T-helper 17 cell (primary cell): ENCODE measurements at places on chromosomes 2 and 18.

DNA sequence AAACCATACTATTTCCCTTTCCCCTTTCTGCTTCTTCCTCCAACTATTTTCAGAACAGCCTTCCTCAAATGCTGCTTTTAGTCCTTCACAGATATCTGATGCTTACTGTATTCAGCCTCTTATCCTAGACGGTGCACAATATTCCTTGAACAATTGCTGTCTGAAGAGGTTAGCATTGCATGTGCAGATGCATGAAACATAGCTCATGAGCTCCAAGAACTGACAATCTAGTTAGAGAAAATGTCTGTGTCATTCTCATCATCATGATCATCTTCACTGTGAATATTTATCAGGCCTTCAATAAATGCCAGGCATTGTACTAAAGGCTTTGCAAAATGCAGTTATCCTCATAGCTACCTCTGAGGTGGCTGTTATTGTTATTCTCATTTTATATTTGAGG is 190.7 kb downstream of the DNER start:
- no peak for DNase-seq

DNA sequence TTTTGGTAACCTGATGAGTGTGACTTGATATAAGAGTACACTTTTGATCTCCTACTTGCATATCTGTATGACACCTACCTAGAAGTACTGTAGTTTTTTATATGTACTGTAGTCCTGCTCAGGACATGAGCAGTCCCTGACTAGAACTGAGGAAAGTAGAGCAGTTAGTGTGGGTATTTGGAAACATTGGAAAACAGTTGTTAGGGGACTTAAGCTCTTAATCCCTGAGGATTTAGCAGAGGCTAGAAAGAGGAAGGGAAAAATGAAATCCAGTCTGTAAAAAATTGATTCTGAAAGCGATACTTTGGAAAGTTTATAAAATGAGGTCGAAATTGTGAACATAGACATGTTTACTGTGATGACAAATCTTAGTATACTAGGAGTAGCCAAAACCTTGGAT is 125.6 kb downstream of the NCOA1 start:
- no peak for DNase-seq

DNA sequence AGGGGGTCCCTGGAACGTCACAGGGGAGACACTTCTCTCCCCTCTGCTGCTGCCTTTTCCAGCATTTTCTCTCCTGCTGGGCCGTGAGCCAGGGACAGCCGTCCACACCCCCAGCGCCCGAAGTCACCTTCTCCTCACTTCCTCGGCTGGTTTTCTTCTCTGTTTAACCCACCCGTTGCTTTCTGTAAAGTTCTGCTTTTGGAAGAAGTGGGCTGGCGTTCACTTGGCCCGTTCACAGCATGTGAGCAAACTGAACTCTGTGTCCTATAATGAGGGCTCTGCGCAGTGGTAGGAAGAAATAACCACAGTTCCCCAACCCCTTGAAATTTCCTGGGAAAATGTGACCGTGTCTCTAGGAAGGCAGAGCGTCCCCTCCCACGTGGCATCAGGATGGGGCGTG is 187.0 kb upstream of the HDAC4 start:
- no peak for DNase-seq

DNA sequence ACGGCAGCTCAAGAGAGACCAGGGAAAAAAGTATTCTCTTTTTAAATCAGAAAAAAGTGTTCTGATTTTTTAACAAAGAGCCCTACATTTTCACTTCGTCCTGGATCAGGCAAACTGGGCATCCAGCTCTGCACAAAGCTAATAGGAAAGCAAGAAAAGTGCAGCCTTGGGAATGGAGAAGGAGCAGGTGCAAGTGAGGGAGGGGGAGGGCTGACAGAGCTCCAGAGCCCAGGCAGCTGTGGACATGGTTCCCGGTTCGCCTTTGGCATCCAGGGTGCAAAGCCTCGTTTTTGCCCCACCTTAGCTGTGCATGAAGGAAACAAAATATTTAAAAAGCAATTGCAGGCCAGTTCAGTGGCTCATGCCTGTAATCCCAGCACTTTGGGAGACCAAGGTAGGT is 82.2 kb downstream of the FAM124B start:
- no peak for DNase-seq

- DNase-seq: no peak
These were observed 170.6 kb downstream of the EVA1A start for GRCh38 chr2:75390169-75390568.

- DNase-seq: no peak
These were observed 166.1 kb downstream of the CLIP4 start for GRCh38 chr2:29281086-29281915.

DNA sequence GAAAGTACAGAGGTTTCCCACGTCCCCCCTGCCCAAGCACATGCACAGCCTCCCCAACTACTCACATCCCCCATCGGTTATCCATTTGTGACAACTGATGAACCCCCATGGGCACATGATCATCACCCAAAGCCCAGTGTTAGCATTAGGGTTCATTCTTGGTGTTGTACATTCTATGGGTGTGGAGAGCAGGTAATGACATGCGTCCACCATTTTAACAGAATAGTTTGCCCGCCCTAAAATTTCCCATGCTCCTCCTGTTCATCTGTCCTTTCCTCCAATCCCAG is 74.3 kb downstream of the LONRF2 start:
- DNase-seq: no peak

GRCh38 chr18:44981121-44981520 is 300.4 kb downstream of the SETBP1 start:
- DNase-seq: no peak

GRCh38 chr2:40038646-40039045 is 259.6 kb upstream of the THUMPD2 start:
- DNase-seq: no peak

DNA sequence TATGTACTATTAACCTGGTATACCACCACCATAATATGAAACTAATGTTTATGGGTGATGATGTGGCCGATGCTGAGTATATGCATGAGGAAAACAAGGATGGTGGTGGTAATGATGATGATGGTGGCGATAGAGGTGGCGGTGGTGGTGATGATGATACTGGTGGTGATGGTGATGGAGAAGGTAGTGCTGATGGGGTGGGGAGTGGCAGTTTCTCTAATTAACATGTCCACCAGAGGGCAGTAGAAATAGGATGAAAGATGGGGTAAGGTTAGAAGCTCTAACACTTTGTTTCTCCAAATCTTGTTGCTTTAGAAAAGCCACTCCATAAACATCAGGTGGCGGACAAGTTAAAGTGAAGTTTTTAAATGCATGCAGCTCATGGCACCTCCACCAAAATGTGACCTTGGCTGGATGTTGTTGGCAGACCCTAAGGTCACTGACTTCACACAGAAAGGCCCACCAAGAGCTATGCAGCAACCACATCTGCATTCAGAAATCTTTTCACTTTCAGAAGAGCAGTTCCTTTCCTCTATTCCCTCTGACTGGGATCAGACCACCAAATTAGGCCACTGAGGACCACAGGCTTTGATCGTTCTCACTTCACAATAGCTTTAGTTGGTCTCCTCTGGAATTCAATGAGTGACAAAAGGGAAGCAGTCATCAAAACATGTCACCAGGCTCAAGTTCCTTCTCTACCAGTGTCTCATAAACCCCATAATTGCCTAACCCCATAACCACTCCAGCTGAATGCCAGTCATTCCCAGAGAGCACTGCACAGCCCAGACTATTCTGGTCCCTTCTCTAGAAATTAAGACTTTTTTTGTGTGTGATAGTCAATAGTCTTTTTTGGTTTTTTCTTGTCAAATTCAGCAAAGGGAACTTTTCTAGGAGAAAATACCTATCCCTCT is 7.5 kb upstream of the BCL11A start:
- no peak for DNase-seq

DNA sequence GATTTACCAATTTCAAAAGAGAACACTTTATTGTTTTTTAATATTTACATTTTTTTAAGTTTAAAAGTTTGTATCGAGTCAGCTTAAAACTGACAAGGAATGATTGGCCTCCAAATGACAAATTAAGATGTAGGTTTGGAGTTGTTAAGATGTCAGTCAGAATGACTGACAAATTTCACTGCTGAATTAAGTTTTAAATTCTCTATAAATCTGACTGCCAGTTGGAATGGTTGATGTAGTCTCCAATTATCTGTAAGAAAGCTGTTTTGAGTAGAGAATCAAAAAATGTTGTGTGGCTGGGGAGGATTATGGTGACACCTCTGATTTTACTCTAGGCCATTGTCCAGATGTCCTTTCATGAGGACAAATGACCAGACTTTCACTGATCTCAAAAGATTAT is 165.3 kb upstream of the CDH20 start:
- DNase-seq: no peak

- DNase-seq: no peak
These were observed 22.5 kb upstream of the MAP3K20 start for GRCh38 chr2:173053043-173053699.

DNA sequence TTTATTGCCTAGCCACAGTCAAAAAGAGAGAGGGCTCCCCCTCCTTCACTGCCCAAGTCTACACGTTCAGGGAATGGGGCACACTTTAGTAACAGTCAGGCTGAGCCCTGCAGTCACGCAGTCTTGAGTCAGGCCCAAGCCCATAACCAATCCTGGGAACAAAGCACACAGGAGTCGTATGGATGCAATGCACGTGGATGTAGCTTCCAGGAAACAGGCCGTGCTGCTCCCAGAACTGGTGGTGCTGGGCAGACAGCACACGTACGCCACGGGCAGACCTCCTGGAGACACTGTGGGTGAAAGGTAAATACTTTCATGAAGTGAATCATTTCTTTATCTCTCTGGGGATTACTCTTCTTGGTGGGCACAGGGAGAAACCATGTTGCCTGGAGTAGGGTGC is 30.0 kb upstream of the MBP start:
- DNase-seq: no peak

DNA sequence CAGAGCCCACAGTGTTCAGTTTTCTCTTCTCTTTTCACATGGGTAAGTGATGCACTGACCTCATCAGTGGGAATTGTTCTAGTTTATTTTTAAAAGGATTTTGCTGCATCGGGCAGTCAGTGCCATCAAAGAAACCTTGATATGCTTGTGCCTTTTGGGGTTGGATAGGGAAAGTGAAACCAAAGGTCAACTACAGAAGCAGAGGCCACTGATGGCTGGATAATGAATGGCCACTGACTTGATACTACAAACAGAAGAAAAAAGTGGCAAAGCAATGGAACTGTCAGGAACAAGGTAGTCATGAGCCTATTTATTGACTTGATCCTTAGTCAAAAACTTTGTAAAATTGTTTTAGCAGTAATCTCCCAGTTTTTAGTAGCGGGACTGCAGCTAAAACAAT is 636.3 kb upstream of the ZEB2 start:
- DNase-seq: no peak

DNA sequence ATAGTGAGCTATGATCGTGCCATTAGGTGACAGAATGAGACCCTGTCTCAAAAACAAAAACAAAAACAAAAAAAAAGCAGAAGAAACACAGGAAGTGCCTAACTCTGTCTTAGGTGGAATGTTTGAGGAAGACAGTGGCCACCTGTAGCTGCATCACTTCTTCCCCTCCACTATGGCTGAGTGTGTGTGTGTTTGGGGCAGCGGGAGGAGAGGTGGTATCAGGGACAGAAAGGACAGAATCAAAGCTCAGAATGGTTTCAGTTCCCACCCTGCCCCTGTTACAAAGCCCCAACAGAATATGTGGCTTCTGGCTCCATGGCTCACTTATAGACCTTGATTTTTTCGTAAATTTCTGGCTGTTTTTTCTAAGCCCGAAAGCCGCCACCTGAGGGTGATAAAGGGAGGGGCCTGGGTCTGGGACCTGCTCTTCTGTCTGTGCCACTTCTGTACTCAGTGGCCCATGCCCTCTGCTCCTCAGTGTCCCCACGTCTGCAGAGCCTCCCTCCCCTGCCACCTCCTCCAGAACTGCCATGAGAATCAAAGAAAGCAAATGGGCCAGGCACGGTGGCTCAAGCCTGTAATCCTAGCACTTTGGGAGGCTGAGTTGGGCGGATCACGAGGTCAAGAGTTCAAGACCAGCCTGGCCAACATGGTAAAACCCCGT is 27.4 kb downstream of the SERTAD2 start:
- no peak for DNase-seq

DNA sequence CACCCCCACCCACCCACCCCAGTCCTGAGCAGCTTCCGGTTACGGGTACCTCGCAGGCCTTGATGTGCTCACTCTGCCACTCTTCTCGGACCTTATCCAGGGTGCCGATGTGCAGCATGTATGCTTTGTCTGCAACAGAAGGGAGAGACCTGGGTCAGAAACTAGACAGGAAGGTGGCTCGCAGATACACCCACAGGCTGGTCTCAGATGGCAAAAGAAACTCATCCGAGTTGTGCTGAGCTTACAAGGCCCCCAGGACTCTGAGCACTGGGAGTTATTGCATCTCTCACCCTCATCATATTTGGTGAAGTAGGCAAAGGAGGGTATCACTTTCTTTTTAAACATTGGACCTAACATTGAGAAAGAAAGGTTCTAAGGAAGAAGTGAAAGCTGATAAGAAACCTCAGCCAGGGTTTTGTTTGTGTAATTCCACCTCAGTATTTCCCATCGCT is 30.6 kb upstream of the EPG5 start:
- DNase-seq: no peak

GRCh38 chr2:32865399-32866068 is 81.2 kb upstream of the LTBP1 start:
- no peak for DNase-seq

GRCh38 chr2:180413336-180413735 is 406.2 kb upstream of the CWC22 start:
- DNase-seq: no peak
